8988T (cell line): ENCODE measurements at places on chromosomes 7 and 10.

GRCh38 chr7:91519241-91520158 is 255.3 kb downstream of the FZD1 start:
- no peak for DNase-seq

- no peak for DNase-seq
Observed at GRCh38 chr10:17138460-17139042, 8.9 kb upstream of the CUBN start.

DNA sequence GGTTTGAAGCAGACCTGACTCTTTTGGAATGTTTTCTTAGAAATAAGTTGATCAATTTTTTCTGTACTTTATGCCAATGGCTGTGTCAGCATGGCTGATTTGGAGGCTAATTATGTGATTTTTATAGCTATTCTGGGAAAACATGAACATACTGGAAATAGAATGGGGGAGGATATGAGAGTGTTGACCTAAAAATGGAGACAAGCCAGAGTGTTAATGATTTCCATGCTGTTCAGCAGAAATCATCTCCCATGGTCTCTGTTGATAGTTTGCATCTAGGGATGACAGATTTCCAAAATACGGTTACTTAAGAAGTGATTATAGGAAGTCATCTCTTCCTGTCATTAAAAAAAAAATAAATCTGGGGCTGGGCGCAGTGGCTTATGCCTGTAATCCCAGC is 32.7 kb upstream of the DMTF1 start:
- DNase-seq = no peak

GRCh38 chr10:86962136-86962980 is 4.0 kb downstream of the SNCG start:
- peak; percentile 6 for DNase-seq

- DNase-seq = no peak
Observed at GRCh38 chr10:124992462-124993344, 50.8 kb downstream of the ZRANB1 start.

DNA sequence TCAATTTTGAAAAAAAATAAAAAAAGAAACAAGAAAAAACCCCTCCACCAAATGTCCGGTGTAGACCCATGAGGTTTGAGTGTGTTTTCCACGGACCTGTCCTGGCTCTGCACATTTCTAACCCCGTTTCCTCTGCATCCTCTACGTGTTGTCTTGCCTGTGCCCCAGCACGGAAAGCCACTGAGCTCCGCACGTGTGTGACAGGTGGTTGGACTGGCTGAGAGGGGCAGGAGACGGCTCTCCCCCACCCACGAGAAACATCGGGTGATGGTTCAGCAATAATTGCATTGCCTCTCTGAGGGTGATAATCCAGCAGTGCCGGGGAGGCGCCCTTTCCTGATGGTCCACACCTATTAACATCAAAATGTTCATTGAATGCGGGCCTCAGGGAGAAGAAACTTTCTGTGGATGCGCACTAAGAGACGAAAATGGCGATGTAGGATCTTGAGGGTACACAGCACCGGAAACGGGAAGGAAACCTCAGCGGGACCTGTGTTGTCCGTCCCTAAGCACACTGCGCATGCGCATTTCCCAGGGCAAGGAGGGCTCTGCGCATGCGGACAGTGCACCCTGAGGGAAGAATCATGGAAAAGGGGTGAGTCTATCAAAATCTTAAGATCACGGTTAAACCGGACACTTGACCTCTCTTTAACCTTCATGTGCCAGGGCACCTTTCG is 470.1 kb upstream of the ADARB2 start:
- no peak for DNase-seq

DNA sequence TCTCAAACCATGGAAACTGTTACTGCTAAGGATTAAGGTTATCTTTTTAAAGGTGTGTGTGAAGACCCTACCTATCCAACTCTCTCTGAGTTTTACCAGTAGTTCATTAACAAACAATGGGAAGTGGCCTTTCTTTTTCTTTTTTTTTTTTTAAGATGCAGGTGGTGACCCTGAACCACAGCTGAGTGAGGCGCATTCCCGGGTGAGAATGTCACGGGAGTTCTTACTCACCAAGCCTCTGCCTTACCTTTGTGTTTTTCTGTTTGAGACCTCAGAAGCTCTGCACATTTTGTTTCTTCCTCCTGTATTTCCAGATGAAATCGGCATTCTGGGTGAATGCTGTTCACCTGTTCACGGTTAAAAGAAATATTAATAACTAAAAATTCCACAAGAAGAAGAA is 2.5 kb downstream of the VIPR2 start:
- no peak for DNase-seq

GRCh38 chr7:129240119-129240820 is 15.4 kb downstream of the AHCYL2 start:
- DNase-seq = no peak

DNA sequence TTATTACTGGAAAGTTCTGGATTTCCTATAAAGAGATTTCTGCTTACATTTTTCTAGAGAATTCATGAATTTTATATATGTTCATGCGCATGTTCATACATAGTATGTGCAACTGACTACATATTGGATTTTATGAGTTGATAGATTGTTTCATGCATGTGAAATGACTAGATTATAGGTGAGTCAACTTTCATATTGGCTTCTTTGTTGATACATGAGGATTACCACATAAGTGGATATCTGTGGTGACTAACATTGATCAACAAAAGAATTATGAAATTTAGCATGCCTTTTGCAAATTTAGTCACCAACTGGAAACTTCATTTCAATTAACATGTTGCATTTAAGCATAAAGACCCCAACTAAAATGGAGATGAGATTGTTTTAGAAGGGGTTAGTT is 99.0 kb downstream of the GNAT3 start:
- no peak for DNase-seq

DNA sequence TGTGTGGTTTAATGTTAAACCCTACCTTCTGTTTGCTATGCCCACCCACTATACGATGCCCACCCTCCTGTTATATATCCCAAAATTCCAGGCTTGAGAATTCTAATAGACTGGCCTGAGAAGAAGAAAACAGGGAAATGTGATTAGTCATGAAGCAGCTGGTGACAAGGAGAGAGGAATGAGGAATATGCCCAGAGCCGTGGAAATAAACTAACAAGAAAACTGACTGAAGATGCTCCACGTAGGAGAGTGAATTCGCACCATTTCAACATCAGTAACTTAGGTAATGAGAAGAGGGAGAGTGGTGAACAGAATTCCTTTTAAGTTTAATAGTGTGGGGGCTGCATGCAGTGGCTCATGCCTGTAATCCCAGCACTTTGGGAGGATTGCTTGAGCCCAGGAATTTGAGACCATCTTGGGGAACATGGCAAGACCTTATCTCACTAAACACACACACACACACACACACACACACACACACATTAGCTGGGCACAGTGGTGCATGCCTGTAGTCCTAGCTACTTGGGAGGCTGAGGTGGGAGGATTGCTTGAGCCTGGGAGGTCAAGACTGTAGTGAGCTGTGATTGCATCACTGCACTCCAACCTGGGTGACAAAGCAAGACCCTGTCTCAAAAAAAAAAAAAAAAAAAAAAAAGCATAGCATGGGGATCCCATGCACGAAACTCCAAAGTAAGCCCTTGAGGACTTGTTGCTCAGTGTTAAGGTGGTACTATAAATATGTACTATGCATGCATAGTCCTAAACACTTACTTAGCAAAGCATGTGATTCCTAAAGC is 16.1 kb upstream of the SYPL1 start:
- no peak for DNase-seq

DNA sequence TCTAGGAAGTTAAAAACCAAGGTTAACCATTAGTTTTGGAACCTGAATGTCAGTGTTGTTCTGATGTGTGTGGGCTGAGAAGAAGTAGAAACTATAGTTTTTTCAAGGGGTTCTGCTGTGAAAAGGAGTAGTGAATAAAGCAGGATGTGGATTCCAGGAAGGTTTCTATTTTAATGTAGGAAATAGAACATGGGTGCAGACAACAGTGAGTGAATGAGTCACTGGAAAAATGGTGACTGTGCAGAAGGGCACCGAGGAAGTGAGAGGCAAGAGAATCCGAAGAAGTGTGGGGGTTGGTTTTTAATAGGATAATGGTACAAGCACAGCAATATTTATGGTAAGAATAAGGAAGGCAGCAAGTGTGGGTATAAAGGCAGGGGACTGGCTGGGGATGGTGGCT is 120.4 kb downstream of the ARHGAP21 start:
- no peak for DNase-seq

DNA sequence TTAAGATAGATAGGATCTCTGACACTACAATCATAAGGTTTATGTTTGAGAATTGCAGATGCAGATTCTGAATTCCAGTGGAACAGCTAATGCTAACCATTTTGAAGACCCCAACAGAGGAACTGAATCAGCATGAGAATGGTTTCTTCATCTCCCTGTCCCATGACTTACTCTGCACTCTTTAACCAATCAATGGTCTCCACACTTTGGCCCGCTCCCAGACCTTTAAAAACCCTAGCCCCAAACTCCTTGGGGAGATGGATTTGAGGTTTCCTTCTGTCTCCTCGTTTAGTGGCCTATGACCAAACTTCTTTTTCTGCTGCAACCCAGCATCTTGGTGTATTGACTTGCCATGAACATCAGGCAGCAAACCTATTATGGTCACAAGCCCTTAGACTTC is 804.9 kb downstream of the LRMDA start:
- no peak for DNase-seq

- no peak for DNase-seq
Observed at GRCh38 chr7:37645282-37646050, 38.1 kb upstream of the GPR141 start.

- DNase-seq = no peak
Observed at GRCh38 chr7:39386718-39387117, 179.5 kb upstream of the YAE1 start.

- no peak for DNase-seq
Observed at GRCh38 chr10:72334196-72334824, 20.4 kb downstream of the DNAJB12 start.

- no peak for DNase-seq
Observed at GRCh38 chr10:2837674-2838073, 229.7 kb upstream of the PFKP start.

DNA sequence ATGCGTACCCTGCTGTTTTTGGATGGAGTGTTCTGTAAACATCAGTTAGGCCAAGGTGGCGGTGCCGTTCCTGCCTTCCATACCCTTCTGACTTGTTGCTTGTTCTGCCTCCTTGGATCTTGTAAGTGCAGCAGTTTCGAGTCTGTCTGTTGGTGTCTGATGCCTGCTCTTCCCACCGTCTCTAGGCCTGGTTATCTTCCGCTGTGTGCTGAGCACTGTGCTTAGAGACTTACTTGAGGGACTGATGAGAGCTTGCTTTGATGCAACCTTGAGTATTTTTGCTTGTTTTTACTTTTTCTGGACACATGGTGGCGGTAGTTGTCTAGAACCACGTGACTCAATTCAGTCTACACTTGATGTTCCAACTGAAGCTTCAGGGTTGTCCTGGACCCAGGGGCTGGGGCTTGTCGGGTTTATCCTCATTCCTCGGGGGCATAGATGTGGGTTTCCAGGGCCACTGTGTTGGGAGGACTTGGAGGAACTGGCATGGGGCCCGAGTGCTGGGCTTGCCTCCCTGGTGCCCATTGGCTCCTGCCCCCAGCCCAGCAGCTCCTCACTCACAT is 14.4 kb upstream of the SPRN start:
- no peak for DNase-seq

DNA sequence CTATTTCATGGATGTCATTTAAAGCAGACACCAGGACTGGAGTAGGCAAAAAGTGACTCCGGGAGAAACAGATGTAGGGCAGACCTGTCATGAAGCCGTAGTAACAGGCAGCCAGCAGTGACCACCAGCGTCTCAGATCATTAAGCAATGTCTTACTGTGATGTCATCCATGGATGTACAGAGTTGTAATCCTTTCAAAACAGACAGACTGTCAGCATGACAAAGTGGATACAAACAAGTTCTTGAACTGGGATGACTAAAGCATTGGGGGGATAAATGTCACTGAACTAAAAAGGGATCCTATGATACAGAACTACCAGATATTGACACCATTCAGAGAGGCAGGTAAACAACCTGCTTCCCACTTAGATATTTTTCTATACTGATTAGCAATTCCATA is 675.5 kb downstream of the PARD3 start:
- DNase-seq = no peak

DNA sequence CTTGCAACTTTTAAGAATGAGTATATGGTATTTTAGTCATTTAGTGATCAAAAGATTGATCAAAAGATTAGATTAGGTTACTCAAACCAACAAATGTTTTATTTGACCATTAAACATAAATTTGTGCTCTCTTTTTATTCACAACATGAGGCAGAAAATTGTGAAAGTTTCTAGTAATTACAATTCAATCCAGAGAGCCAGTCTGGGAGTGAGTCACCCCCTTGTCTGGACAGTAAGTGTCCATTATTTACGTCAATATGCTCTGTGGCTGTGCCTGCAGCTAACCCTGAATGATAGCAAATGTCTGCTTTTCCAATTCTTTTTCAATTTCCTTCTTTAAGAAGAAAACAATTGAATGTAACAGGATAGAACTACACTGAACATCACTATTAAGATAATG is 27.9 kb downstream of the GNG11 start:
- no peak for DNase-seq

DNA sequence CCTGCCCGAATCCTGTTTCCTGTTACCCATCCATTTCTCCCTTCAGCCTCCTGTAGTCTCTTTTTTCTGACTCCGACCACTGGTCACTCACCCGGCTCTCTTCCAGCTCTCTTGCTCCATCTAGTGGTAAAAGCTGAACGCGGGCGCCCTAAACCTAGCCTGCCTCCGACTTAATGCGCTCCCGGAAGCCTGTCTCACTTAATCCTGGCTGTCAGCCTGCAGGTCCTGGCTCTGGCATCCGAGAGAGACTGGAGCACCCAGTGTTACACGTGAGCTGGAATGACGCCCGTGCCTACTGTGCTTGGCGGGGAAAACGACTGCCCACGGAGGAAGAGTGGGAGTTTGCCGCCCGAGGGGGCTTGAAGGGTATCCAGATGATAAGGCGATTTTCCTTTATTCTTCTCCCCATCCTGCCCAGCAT is 10.3 kb downstream of the SUMF2 start:
- peak; percentile 39 for DNase-seq

- DNase-seq = no peak
Observed at GRCh38 chr7:23893942-23894891, 184.2 kb downstream of the STK31 start.

DNA sequence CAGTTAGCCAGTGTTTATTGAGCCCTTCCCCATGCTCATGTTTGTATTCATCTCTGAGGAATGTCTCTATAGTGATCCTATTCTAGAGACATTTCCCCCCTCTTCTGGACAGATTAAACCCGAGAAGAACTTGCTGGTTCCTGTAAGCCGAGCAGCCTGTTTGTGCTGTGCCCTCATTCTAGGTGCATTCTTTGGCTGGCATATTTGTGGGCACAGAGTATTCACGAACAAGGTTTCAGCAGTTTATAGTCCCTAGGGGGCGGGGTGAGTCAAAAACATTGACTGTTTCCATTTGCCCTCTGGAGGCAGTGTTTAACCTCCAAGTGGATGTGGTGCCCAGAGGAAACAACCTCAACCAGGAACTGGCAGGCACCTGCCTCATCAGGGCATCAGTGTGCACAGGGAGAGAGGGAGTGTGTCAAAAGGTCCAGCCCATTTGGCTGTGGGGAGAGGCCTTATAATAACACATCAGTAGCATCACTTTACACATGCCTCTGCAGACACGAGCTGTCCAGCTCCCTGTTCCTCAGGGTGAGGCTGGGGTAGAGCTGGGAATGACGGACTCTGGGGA is 273.3 kb upstream of the LRGUK start:
- no peak for DNase-seq
